ENCODE measurements at places on chromosomes 7 and 10.

GRCh38 chr10:113735913-113736312 lies 15.6 kb upstream of the PLEKHS1 start:
- DNase-seq, result no peak

DNA sequence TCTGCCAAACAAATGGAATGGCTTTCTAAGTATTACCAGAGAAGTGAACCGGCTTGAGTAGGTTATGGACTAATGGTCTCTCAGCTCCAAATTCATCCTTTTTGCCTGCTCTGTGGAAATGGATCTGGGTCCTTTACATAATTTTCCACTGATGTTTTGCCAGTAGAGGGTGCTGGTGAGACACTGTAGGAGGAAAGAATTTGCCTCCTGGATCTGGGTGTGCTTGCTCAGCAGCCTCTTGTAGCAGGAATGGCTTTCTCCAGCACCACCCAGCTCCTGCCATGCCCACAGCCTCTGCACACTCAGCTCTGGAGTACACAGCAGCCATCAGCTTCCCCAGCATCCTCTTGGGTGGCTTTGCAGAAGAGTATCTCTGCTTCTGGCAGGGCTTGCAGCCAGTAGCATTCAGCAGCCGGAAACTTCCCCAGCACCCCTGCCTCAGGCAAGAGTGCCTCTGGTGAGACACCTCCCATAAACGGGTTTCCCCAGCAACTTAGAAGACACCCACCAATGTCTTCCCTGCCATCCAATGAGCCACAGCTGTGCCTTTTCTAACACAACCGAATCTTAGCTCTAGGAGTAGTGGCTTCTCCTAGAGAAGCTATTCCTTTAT lies 235.0 kb upstream of the PLPP4 start:
- DNase-seq, result peak; percentile 82

DNA sequence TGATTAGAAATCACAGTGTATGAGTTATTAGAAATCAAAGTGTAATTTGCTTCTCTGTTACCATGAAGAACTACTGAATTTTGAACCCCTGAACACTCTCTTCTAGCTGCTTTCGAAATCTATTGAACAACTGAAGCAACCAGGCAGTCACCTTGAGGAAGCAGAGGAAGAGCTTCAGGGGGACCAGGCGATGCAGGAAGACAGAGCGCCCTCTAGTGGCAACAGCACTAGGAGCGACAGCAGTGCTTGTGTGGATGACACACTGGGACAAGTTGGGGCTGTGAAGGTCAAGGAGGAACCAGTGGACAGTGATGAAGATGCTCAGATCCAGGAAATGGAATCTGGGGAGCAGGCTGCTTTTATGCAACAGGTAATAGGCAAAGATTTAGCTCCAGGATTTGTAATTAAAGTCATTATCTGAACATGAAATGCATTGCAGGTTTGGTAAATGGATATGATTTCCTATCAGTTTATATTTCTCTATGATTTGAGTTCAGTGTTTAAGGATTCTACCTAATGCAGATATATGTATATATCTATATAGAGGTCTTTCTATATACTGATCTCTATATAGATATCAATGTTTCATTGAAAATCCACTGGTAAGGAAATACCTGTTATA lies 170.7 kb downstream of the HDAC9 start:
- DNase-seq, result peak; percentile 66

GRCh38 chr7:148723846-148724245 lies 25.1 kb downstream of the CUL1 start:
- DNase-seq, result no peak

GRCh38 chr10:94546901-94547185 lies 1.3 kb downstream of the HELLS start:
- DNase-seq, result peak; percentile 4

GRCh38 chr7:137657476-137658189 lies 189.1 kb downstream of the DGKI start:
- DNase-seq, result no peak

Data from HFFc6 (cell line).